ENCODE measurements at places on chromosomes 7 and 10.

DNA sequence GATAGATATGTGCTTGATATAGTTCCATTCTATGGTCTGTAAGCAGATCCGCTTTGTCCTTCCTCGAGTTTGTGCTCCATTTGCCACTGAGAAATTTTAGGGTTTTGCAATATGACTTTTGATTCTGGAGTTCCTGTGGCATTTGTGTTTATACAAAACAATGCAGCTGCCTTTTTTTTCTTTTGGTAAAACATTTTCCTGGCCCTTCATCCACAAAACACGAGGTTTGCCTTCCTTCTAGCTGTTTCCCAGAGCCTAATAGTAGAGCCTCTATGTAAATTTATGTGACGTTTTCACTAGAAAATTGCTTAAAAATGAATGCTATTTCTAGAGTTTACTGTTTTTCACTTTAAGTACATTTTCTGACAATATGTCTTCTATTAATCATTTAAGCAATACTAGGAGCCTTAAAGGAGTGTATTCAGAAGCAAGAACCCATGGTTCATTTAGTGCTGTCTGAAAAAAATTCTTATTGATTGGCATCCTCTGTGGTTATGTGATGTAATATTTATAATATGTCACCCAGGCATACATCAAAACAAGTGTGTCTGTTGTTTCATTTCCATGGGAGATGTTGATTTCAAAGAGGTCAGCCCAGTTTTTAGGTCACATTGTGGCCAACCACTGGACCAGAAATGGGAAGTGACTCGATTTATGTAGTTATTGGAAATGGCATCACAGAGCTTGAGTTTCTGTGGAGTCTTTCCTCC is 618.3 kb downstream of the LRMDA start:
- no peak for DNase-seq

GRCh38 chr7:131032786-131033185 is 294.9 kb upstream of the MKLN1 start:
- no peak for DNase-seq

- no peak for DNase-seq
These were observed 124.6 kb downstream of the AUTS2 start for GRCh38 chr7:69722843-69723242.

DNA sequence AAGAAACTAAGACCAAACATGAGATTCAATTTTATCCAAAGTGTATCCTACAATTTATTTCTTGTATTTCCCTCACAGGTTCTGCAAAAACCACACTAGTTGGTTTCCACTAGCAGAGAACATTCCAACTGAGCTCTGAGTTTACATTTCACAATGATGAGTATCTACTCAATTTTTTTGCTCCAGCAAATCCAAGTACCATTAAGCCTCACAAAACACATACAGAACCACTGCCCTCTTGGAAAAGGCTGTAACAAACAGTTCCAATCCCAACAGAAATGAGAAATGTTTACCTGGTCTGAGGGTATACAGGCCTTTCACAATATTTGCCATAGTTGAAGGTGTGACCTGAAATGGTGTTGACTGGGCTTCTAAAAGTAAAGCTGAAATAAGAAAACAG is 59.9 kb downstream of the CACUL1 start:
- no peak for DNase-seq

GRCh38 chr10:55091691-55092328 is 290.8 kb upstream of the PCDH15 start:
- DNase-seq = no peak
